ENCODE measurements at places on chromosomes 11 and 22. TPM values are rescaled to one million over a fixed set of nuclear protein-coding genes. Genes with fewer than 3 reads are reported as not detected.

DNA sequence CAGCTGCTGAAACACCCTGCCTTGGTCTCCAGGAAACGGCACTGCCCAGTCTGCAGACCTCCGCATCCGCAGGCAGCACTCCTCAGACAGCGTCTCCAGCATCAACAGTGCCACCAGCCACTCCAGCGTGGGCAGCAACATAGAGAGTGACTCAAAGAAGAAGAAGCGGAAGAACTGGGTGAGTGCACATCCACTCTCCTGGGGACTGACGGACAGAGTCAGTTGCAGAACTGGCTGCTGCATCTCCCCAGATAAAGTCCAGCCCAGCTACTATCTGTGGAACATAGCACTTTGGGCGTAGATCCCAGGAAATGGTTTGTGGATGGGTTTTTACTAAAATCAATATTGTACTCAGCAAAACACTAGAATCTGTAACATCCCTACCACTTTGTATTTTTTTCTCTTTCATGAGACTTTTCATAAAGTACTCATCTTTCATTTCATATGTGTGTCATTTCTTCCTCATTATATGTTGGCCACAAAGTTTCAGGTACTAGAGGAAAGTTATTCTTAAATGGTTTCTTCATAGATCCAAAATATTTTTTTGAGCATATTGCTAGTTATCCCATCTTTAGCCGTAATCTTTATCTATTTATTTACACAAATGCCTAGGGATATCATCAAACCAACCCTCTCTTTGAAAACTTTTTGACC, 80.1 kb downstream of the DBX1 start:
- DNase-seq, result no peak

DNA sequence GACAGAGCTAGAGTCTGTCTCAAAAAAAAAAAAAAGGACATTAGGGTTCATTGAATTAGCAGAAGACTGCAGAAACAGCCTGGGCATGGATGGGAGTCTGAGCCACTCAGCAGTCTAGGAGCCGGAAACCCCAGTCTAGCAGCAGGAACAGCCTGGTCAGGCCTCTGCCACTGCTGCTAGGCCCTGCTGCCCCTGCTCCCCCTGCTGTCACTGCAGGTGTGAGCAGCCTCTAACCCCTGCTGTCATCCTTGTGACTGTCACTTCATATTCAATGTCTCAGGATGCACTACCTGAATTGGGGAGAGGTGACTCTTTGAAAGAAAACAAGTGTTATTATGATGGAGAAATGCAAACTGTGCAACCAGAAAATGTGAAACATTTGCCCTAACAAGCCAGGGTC, 7.0 kb upstream of the DDX17 start:
- DNase-seq, result no peak

GRCh38 chr11:104583857-104584256, 314.4 kb downstream of the CASP12 start:
- peak; percentile 50 for DNase-seq

DNA sequence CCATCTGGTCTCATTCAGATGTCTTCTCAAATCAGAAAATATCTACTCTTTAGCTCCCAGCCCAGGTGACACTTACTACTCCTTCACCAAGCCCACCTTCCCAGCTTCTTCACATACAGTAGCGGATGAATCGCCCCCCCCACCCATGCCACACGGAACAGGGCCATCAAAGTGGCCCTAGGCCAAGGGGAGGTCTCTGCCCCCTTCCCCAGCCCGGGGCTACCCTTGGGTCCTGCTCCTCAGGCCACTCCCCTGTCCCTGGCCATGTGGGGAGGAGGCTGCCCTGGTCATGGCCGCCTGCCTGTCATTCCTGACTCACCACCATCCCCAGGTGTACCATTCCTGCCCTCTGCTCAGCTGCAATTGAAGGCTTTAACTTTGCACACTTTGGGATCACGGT, 142.8 kb downstream of the NECTIN1 start:
- no peak for DNase-seq

DNA sequence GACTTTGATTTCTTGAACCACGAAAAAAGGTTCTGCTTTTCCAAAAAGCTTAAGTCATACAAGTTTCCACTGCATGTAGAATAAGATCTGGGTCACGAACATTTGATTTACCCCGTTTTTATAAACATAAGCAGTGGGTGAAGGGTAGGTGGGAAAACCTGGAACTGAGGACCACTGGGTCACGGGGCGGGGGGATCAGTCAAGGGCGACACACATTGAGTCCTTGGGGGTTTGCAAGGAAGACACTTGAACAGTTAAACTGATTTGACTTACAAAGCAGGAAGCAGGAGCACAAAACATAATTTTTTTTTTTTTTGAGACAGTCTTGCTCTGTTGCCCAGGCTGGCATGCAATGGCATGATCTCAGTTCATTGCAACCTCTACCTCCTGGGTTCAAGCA, 10.9 kb downstream of the FADS3 start:
- no peak for DNase-seq

DNA sequence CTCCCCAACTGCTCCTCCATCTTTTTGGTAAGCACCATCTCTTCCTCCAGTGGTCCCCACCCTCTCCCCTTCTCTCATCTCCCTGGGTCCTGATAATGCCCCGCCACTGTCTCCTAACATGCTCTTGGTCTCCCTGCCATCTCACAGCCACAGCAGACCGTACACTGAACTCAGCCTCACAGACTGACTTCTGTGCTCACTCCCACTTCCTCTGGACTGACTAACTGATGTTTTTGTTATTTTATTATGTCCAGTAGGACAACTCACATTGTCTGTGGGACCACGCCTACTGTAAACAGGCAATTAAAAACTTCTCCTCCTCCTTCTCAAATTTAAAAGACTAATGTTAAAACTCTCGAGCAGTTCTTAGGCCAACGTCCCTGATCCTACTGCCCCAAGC, 2.6 kb upstream of the GNAZ start:
- peak; percentile 7 for DNase-seq

- DNase-seq, result no peak
Observed at GRCh38 chr22:30559889-30560288, 13.3 kb upstream of the SEC14L6 start.

The ADAMTS15 gene
- total RNA-seq, result 17.6 TPM

- no peak for DNase-seq
Observed at GRCh38 chr11:62569611-62570010, 4.1 kb downstream of the EEF1G start.

The C22orf42 gene
- not detected for total RNA-seq

The OR52E1 gene
- not detected for total RNA-seq

DNA sequence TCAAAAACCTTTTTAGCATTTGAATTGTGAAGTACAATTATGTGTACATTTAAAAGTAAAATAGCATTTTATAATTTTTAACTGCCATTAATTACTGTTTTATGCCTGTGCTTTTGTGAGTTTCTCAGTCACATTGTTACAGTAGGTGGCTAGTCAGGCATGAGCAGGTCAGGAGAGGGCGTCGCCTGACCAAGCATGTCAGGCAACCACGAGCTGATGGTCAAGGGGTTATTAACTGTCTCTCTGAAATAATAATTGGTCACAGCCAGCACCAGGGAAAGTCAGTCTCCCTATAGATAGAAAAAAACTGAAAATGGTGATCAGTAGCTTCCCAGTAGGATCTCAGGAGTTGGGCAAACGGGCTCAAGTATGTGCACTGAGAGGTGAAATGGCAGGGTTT, 19.4 kb upstream of the CCDC81 start:
- DNase-seq, result no peak

DNA sequence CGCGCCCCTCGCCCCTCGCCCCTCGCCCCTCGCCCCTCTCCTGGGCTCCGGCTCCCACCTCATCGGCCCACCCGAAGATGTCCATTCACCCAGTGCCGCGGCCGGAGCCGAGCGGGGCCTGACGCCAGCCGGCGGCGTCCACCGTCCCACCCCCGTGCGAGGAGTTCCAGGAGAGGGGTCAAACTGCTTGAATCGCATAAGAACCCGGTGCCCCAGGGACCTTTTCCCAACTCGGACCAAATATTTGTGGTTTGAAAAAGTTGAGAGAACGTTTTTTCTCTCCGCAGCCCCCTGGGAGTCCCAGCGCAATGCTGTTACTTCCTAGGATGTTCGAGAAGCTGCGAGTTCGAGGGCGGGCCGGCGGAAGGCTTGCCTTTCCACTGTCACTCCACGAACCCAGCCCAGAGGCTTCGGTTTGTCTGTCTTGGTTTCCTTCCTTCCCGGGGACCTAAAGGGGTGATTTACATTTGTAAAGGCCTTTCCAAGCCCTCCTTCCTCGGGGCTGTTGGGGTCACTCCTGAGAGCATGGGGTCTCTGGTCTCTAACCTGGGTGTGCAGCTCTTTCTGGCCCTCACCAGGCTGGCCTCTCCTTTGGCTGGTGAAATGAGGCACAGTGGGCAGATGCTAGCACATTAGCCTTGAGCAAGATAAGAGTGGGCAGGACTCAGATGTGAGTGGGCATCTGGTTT, 38.0 kb downstream of the ETS1 start:
- peak; percentile 68 for DNase-seq

DNA sequence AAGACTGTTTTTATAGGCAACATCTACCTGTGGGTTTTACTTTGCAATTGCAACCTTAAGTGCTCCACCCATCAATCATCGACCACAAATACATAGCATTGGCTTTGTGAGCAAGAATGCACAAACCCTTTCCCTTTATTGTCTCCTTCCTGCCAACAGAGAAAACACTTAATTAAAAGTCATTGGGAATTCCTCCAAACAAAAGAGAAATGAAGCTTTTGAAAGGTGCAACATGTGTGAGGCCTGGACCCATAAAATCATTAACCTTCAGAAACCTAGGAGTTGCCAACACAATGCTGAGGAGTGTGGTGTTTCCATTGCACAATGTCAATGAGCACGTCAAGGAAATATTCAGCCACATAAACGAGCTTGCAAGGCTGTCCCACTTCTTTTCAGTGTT, 223.2 kb downstream of the BLID start:
- DNase-seq, result no peak

The SMC1B gene
- total RNA-seq, result not detected

DNA sequence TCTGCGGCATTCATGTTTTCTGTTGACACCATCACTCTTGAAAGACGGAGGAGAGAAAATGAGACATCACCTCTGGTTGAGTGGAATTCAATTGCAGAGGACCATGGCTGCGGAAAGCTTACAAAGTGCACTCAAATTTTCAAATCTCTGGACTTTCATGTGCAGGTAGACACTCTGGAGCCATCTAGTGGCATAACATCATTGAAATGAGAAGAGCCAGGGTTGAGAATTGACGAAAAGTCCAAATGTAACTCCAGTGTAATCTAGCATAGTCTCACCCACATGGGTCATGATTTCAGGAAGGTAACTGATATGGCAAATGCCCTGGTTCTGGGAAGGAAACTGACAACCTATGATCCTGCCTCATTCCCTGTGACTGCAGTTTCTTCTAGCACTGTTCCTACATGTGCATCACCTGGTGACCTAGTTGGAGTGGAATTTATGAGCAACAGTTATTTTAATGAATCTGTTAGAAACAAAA, 687.8 kb downstream of the KCNA4 start:
- DNase-seq, result no peak

GRCh38 chr11:2571598-2572281, 126.9 kb downstream of the KCNQ1 start:
- DNase-seq, result no peak

GRCh38 chr11:13983081-13983751, 20.7 kb downstream of the SPON1 start:
- peak; percentile 85 for DNase-seq

The MS4A6E gene
- total RNA-seq, result 2.6 TPM

DNA sequence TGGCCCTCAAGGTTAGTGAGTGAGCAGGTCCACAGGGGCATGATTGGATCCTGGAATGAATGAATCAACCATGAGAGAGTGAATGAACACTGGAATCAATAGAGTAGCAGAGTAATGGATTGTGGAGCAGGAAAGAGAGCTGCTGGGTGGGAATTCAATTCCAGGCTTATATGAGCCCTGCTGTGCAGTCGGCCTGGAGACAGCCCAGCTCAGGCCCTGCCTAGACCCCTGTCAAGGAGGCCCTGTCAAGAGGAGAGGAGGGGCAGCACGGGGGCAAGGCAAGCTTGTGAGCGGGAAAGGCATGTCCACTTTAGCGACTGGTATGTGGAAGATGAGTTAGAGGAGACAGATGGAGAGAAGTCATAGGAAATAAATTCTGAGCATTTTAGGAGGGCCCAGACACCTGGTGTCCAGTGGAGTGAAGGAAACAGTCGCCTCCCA, 1.3 kb upstream of the FOLR1 start:
- DNase-seq, result no peak

DNA sequence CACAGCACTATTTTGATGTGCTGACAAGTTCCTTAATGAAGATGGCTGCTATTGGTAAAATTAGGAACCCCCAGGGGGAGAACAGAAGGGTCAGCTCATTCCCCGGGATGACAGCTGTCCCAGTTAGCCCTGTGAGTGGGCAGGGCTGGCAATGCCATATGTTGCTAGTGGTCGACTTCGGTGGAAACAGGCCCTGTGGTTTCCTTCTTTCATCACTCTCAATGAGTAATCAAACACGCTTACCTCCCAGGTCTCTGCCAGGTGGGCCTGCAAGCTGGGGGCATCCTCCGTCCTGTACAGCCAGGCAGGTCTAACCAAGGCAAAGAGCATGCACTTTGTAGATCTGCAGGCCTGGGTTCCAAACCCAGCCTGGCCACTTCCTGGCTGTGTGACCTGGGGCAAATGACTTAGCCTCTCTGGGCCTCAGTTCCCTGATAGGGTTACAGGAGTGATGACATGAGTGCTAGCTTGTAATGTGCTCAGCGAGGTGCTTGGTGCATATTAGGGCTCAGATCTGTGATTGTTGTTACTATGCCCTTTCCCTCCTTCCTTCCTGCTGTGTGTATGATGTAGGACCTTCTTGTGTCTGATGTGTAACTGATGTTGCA, 85.2 kb downstream of the TSPAN18 start:
- DNase-seq, result no peak

DNA sequence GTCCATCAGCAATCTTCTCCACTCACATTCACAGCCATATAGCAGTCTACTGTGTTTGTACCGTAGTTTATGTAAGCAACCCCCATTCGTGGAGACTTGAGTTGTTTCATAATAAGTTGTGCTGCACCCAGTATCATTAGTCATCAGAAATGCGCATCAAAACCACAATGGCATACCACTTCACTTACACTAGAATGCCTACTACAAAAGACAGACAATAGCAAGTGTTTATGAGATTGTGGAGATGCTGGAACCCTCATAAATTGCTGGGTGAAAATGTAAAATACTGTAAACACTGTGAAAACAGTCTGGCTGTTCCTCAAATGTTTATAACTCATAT, 133.3 kb downstream of the ATXN10 start:
- DNase-seq, result no peak

GRCh38 chr11:66228521-66228920, 39.9 kb upstream of the RAB1B start:
- peak; percentile 71 for DNase-seq

Data from lung (tissue), 17 donors.